ENCODE measurements at places on chromosomes 5 and 9.

DNA sequence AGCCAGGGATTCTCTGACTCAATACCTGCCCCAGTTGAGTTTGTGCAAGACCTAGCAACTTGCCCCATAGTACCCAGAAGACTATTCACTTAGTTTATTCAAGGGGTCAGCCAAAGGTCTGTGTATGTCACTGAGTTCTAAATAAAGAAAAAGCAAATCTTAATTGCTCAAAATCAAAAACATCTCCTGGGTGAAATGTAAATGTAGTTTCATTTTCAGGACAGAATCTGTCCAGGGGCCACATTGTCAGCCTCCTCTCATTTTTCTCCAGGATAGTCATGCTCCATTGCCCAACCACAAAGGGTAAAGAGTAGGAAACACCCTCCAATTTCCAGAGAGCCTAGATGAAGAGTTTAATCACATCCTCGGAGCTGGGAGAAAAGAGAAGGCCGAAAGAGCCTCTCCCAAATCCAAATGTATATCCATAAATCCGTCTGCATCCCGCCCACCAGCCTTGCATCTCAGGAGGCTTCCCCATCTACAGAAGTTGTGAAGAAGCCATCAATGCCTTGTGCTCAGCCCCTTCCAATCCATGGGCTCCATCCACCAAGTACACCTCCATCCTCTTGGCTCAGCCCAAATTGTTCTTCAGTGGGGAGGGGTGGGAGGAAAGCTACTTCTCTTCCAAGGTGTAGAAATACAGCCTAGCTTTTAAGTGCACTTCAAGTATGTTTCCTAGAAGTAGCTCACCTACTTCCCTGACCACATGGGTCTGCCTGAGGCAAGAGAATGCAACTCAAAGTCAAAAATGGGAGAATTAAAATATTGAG is 26.9 kb downstream of the ADAM19 start:
- no peak overlapping the region for H3K4me3 ChIP-seq
- H3K27me3 ChIP-seq, result no peaks in the 10 kb centered on the region
- H3K4me1 ChIP-seq, result peaks cover 4% of the 10 kb centered on the region
- H3K36me3 ChIP-seq, result no peaks in the 10 kb centered on the region

- no peak for DNase-seq
- H3K4me1 ChIP-seq, result no peaks in the 10 kb centered on the region
- no peaks in the 10 kb centered on the region for H3K27me3 ChIP-seq
Observed at GRCh38 chr5:63573380-63573779, 388.9 kb downstream of the HTR1A start.

- H3K4me3 ChIP-seq, result no peak overlapping the region
- H3K27me3 ChIP-seq, result no peaks in the 10 kb centered on the region
- H3K4me1 ChIP-seq, result no peaks in the 10 kb centered on the region
- no peak for DNase-seq
- no peak overlapping the region for H3K27ac ChIP-seq
- no peaks in the 10 kb centered on the region for H3K36me3 ChIP-seq
Observed at GRCh38 chr5:30926218-30926617, 267.3 kb upstream of the CDH6 start.

DNA sequence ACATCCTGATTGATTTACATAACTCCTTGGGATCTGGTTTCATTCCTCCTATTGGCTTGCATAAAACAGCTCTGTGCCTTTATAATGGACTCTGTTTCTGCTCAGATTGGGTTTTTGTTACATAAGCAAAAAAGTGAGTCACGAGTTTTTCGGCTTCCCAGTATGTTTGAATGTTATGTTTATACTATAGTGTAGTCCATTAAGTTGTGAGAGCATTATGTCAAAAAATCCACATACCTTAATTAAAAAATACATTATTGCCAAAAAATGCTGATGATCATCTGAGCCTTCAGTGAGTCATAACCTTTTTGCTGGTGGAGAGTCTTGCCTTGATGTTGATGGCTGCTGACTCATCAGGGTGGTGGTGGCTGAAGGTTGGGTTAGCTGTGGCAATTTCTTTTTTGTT is 144.6 kb downstream of the CCDC171 start:
- no peaks in the 10 kb centered on the region for H3K36me3 ChIP-seq
- no peak overlapping the region for H3K27ac ChIP-seq
- H3K4me1 ChIP-seq, result no peaks in the 10 kb centered on the region
- H3K27me3 ChIP-seq, result no peaks in the 10 kb centered on the region
- H3K4me3 ChIP-seq, result no peak overlapping the region
- DNase-seq, result no peak

- DNase-seq, result no peak
- H3K27me3 ChIP-seq, result no peaks in the 10 kb centered on the region
- peaks cover 6% of the 10 kb centered on the region for H3K4me1 ChIP-seq
- H3K36me3 ChIP-seq, result no peaks in the 10 kb centered on the region
- no peak overlapping the region for H3K4me3 ChIP-seq
- no peak overlapping the region for H3K27ac ChIP-seq
Observed at GRCh38 chr9:130256644-130257043, 8.9 kb upstream of the HMCN2 start.

- no peaks in the 10 kb centered on the region for H3K36me3 ChIP-seq
- H3K4me3 ChIP-seq, result no peak overlapping the region
- DNase-seq, result peak; percentile 68
- peaks cover 8% of the 10 kb centered on the region for H3K27me3 ChIP-seq
- H3K4me1 ChIP-seq, result peaks cover 17% of the 10 kb centered on the region
Observed at GRCh38 chr5:401146-402034, 41.6 kb upstream of the EXOC3 start.

- H3K4me1 ChIP-seq, result no peaks in the 10 kb centered on the region
- H3K36me3 ChIP-seq, result no peaks in the 10 kb centered on the region
- H3K27ac ChIP-seq, result no peak overlapping the region
Observed at GRCh38 chr9:98927724-98928123, 16.0 kb upstream of the COL15A1 start.

GRCh38 chr9:71642056-71642455 is 126.3 kb downstream of the CEMIP2 start:
- DNase-seq, result no peak
- H3K4me1 ChIP-seq, result peaks cover 4% of the 10 kb centered on the region
- no peak overlapping the region for H3K4me3 ChIP-seq
- H3K27me3 ChIP-seq, result no peaks in the 10 kb centered on the region
- no peaks in the 10 kb centered on the region for H3K36me3 ChIP-seq

DNA sequence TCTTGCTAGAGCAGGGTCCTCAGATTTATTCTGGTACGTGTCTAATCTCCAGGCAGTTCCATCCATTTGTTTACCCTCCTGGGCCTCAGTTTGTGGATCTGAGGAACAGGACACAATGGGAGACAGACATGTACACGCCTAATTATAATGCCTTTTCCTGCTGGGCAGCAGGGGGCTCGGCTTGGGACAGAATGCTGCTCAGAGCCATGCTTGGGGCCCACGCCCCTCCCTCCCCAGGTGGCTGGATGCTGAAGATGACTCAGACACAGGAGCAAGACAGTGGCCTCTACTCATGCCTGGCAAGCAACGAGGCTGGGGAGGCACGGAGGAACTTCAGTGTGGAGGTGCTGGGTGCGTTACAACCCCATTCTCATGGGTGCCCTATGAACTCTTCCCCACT is 72.7 kb upstream of the ASS1 start:
- H3K4me3 ChIP-seq, result no peak overlapping the region
- no peaks in the 10 kb centered on the region for H3K36me3 ChIP-seq
- H3K27ac ChIP-seq, result no peak overlapping the region
- no peaks in the 10 kb centered on the region for H3K27me3 ChIP-seq
- no peaks in the 10 kb centered on the region for H3K4me1 ChIP-seq

- H3K36me3 ChIP-seq, result no peaks in the 10 kb centered on the region
- no peak overlapping the region for H3K4me3 ChIP-seq
Observed at GRCh38 chr5:179409806-179410205, 64.5 kb upstream of the ADAMTS2 start.

DNA sequence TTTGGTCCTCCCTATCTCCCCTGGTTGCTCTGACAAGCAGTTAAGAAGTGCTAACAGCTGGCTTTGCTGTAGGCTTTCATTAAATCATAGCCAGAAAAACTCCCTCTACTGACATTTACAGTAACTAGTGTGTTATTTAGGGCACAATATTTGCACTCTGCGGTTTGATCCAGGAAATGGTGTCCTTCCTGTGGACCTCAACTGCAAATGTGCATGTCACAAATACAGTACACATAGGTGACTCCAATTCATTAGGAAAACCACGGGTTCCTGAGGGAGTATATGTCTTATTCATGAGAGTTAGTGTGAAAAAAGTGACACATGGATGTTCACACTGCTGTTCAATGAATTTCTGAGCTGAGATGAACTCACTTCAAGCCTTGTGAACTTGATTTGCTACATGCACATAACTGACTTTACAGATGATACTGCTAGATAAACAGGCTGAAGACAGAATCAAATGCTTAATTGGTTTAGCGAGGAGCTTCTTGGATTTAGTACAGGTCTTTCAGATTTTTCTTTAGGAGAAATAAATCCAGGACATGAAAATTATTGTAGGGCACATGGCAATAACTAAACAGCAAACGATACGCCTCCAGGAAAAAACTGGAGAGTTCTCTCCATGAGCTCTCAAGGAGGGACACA is 281.5 kb downstream of the EFNA5 start:
- H3K4me1 ChIP-seq, result peaks cover 39% of the 10 kb centered on the region
- peak overlapping the region; percentile 79 for H3K27ac ChIP-seq
- DNase-seq, result no peak

DNA sequence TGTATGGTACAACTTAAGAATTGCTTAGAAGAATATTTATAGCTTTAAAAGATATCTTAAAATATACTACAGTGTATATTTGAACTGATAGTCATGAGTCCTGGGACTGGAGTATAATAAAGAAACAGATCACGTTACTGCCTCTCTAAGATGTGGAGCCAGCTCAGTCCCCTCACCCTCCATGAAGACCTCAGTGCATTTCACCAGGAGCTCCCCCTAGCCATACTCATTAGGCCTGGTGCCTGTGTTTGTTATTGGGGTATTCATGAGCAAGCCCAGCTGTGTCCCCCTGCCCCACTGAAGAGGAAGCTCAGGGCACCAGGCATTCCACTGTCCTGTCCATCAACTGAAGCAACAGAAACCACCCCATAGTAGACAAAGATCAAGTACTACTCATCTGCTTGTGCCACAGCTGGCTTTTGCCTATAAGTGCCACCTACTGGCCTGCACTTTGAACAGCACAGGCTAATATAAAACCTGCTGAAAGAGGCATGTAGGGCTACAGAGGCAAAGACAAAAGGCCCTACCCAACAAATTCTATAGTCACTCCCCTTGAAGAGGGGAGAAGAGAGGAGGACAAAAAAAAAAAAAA is 850.2 kb upstream of the NUDT12 start:
- DNase-seq, result no peak
- H3K4me1 ChIP-seq, result no peaks in the 10 kb centered on the region
- no peaks in the 10 kb centered on the region for H3K27me3 ChIP-seq
- no peak overlapping the region for H3K4me3 ChIP-seq
- H3K36me3 ChIP-seq, result no peaks in the 10 kb centered on the region
- no peak overlapping the region for H3K27ac ChIP-seq

DNA sequence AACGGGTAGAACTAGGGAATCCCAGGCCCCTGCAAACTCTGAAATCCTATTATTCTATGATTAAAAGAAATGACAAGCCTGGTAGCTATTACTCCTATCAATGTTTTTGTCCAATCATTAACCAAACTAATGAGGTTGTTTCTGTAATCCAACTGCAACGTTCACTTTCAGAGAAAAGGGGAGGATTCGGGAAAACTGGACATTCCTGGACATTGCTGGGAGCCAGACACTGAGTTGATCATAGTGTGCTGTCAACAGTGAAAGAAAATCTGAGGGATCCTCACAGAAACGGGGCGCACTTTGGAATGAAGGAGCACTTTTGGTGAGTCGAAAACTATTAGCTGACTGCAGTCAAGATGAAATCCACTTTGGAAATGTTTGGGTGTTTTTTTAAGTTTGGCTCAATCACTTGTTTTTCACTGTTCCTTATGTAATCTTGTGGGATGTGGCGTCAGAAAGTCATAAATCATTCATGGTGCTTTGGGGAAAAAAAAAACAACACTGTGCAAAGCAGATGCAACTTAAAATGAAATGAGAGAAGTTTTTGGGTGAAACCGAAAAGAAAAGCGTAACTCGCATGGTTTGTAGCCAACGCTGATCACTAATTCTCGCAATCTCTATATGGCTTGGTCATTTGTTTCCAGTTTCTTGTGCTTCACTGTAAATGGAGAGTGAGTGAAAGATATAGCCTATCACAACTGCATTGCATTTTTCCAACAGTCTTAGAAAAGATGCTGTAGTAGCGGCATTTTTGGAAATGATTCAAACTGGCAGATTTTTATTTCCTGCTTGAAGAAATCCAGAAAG is 51.2 kb upstream of the ADRA1B start:
- H3K27ac ChIP-seq, result no peak overlapping the region
- H3K4me1 ChIP-seq, result peaks cover 19% of the 10 kb centered on the region
- H3K36me3 ChIP-seq, result no peaks in the 10 kb centered on the region
- peak overlapping the region; percentile 19 for H3K4me3 ChIP-seq
- no peak for DNase-seq

DNA sequence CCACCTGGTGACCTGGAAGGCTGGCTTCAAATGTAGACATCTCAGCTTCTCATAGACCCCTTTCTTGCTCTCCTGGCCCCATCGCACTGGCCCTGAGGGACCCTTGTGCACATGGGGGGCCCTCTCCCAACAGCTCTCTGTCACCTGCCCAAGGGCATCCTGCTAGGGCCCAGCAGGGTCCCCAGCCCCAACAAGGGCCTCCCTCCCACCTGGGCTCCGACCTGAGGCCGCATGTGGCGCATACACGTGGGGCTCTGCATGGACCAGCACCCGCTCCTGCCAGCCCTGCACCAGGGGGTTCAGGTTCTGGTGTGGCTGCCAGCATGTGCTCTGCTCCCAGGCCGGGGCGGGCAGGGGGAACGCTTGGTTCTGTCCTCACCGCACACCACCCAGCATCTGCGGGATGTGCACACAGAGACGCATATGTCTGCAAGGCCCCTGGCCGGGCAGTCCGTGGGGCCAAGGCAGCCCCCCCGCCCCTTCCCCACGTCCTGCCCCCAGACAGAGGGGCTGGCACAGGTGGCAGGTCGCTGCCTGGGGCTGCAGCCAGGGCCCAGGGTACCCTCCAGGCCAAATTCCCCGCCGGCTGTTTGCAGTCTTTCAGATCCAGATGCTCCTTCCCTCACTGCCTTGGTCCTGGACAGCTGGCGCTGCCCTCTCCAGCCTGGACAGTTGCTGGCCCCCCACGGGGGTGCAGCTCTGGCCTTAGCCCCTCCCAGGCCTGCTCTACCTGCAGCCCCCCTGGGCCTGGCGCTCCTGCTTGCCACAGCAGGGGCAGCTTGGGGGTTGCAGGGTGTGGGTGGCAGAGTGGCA is 17.9 kb upstream of the NRARP start:
- H3K36me3 ChIP-seq, result no peaks in the 10 kb centered on the region
- peaks cover 34% of the 10 kb centered on the region for H3K4me1 ChIP-seq
- peak; percentile 79 for DNase-seq
- H3K27me3 ChIP-seq, result peaks cover 32% of the 10 kb centered on the region
- no peak overlapping the region for H3K4me3 ChIP-seq
